ENCODE measurements at places on chromosomes 16 and 17.

DNA sequence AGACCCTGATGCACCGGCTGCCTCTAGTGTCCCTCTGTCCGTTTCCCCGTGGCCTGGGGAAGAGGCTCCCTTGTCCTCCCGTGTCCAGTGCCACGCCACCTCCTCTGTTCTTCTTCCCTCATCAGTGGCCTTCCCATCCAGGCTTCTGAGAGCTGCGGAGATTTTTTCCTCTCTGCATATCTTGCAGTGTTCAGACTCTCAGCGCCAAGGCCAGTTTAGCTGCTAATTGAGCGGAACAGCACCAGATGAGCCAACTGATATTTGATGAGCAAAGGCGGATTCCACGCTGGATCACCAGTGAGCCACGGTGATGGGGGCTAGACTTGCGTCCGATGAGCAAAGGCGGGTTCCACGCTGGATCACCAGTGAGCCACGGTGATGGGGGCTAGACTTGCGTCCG, 257.6 kb downstream of the FOXL1 start:
- DNase-seq: no peak

GRCh38 chr16:13835387-13835786, 84.6 kb upstream of the ERCC4 start:
- DNase-seq: no peak

- DNase-seq: no peak
Measured at GRCh38 chr16:1125471-1125870, 27.4 kb upstream of the CACNA1H start.

DNA sequence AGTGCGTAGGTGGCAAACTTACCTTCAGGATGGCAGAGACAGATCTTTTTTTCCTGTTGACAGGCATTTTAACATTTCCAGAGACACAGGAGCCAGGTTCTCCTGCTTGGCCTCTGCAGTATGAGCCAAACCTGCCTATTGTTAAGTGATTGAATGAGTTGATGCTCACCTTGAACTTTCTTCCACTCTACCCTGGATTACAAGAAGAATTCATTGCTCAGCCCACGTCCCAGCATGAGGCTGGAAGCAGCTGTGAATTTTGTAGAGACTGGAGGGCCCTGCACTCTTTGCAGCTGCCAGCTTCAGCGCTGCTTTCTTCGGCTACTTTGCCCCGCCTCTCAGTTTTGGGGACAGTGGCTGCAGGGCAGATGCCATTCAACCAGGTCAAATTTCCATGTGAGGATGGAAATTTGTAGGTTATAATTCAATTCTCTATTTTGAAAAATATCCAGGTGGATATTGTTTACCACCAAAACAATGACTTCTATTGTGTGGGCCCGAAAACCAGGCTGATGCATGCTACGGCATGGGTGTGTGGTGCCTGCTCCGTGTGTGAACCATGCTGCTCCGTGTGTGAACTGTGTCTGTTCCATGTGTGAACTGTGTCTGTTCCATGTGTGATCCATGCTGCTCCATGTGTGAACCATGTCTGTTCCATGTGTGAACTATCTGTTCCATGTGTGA, 75.2 kb upstream of the METTL9 start:
- DNase-seq: no peak

GRCh38 chr16:78768718-78769117, 669.3 kb downstream of the WWOX start:
- DNase-seq: peak; percentile 16

GRCh38 chr17:45976755-45977505, 22.1 kb upstream of the STH start:
- DNase-seq: no peak

- DNase-seq: no peak
Measured at GRCh38 chr16:3454631-3455147, 11.2 kb downstream of the NAA60 start.

DNA sequence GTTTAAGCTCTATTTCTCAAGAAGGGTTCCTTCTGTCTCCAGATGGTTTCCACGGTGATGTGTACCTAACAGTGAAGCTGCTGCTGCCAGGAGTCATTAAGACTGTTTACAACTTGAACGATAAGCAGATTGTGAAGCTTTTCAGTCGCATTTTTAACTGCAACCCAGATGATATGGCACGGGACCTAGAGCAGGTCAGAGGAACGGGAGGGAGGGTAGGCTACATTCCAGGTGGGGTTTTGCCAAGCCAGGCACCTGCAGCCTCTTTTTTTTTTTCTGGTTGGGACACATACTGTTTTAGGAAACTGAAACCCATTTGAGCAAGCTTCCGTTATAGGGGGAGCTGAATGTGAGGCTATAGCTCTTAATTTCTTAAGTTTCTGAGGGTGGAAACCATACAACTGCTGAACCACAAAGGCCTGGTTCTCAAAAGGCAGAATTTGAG, 10.6 kb downstream of the LIG3 start:
- DNase-seq: no peak

DNA sequence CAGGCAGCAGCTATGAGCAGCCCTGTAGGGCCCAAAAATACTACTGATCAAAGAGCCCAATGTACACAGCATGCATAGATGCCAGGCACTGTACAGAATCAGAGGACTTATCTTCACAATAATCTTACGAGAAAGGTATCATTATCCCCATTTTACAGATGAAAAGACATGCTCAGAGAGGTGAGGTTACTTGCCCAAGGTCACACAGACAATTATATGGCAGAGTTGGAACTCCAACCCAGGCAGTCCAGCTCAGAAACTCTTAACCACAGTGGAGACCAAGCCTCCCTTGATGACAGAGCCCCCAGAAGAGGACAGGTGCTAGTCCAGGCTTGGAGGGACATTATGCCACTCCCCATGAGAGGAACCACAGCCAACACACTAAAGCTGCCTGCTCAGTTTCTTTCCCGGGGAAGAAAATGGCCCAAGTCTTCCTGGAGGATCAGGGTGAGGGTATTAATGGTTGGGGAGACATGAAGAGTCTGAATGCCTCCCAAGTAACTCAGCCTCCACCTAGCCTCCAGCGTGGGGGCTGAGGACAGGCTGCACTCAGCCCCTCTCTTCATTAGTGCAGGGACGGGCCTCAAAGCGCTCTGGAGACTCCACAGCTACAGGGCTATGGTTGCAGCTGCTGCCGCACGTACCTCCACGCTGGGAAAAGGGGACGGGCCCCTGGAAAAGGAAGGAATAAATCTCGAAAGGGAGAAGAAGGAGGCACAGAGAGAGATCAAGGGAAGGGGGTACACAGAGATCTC, 826 bp downstream of the UNC119 start:
- DNase-seq: no peak
